ENCODE measurements at places on chromosomes 5 and 9.

- DNase-seq, result no peak
These were observed 859 bp downstream of the RETREG1 start for GRCh38 chr5:16615741-16616535.

DNA sequence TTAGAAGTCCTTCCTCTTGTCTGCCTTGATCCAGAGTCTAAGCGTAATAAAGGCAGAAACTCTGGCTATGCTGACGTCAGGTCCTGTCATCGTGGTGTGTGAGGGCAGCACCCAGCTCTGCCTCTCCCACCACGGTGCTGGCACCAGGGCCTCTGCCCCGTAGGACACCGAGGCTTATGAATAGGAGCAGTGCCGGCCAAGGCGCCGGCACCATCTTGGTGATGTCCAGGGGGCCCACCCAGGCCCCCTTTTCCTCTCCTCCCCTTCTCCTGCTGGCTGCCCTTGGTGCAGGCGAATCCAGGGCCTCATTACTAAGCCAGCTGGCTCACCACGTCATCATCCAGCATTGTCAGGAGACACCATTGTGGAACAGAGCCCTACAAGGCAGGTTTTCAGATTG lies 252.3 kb downstream of the FANCC start:
- no peak for DNase-seq

DNA sequence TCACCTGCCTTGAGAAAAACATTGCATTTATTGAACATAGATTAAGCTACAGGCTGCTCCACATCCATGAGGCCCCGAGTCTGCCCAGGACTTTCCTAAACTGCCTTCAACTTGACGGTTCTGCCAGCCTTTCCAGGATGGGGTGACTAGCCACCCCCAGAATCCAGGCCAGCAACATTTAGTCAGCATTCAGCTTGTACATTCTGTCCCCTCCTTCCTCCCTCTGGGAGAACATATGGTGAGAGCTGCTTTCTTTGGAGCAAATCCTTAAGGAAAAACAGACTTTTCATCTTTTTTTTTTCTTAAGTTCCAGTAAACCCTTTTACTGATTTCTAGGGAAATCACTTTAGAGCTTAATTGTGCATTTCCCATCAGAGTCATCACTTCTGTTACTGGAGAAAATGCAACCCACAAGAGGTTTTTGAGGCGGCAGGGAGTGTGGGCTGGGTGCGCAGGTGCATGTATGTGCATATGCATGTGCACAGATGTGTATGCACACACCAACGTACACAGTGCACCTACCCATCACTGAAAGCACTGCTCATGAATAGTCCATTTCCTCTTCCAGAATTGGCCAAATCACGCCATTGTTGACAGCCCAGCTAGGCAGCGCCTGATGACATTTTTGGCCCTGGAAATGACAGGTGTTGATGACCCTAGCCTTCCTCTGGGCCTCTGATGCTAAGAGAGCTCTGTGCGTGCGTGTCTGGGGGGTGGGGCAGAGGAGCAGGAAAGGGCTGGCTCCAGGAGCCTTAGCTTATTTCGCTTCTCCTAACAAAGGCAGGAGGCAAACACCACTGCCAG lies 145.6 kb downstream of the HSD17B3 start:
- DNase-seq, result no peak

DNA sequence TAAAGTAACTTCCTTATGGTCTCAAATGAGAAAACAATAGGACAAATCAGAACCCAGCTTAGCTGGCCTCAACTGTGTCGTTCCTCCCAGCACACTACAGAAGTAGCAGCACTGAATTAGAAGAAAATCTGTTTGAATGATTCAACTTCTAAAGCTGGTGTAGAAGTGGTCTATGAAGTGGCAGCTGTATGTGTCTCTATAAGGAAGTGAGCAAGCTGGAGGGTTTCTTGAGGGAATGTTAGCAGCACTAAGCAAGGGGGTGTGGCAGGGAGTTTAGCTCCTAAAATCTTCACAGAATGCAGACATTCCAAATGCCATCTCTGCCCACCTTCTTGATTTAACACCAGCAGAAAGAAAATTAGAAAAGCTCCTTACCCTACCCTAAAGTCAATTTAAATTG lies 4.1 kb downstream of the KLF9 start:
- DNase-seq, result peak; percentile 24

- no peak for DNase-seq
These were observed 9.3 kb downstream of the NXNL2 start for GRCh38 chr9:88544245-88544644.

DNA sequence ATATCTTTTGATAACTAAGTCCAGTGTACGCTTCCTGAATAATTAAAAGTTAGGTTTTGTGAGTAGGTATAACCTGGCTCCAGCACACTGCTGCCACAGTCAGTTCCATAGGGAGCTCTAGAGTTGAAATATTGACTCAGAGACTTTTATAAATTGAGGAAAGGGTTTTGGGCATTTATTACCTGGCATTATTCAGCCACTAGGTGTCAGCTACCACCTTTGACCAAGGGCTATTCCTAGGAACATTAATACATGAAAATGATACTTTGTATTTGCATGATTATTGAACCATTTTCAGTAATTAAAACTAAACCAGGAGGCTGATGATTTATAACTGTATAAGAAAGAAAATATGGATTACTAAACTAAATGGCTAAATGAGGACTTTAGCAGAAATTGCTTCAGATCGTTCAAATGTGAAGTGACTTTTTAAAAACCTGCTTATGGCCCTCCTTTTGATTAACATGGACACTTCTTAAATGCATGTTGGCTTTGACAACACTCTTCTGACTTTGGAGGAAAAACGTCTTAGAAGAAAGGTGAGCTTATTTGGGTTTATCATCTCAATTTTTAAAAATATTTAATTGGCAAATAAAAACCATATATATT lies 83.0 kb downstream of the SMC2 start:
- DNase-seq, result peak; percentile 3

GRCh38 chr5:60916646-60917045 lies 28.2 kb downstream of the ERCC8 start:
- DNase-seq, result no peak

- DNase-seq, result no peak
These were observed 106.1 kb downstream of the IRX1 start for GRCh38 chr5:3701694-3702093.

DNA sequence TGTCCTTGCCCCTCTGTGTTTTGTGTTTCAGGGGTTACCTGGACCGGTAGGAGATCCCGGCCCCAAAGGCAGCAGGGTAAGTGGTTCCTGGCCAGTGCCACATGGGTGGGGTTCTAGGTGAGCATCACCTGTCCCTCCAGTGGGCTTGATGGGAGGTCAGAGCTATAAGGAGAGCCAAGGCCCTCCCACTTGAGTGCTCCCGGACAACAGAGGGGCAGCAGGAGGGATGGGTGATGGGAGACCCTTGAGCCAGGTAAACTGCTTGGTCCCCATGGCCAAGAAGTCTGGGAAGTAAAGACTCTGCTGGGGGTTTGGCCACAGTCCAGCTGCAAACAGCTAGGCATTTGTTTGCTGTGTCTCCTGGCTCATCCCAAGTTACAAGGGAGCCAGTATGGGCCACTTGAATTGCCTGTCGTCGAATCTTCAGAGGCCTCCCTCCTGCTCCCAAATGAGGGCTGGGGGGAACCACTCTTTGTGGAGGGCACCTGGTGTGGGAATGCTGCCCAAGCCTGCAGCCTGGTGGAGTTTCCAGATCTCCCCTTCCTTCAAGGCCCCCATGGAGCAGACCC lies 51.0 kb downstream of the COL27A1 start:
- no peak for DNase-seq

- DNase-seq, result no peak
These were observed 276.7 kb upstream of the TMEM161B start for GRCh38 chr5:88545338-88545737.

DNA sequence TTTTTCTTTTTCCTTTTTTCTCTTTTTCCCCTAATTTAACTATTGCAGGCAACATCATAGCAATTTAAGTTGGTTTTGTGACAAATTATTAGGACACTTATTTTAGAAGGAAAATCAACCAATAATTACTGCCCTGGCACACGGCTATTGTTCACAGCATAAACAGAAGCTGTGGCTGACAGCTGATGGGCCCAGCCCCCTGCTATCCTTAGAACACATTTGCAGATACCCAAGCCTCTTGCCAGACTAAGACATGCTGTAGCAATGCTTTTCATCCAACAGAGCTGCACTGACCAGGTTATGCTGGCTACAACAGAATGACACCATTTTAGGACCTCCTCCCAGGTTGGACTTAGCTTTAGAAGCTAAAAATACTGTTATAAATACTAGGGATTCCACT lies 852.7 kb upstream of the DMAC1 start:
- DNase-seq, result no peak

DNA sequence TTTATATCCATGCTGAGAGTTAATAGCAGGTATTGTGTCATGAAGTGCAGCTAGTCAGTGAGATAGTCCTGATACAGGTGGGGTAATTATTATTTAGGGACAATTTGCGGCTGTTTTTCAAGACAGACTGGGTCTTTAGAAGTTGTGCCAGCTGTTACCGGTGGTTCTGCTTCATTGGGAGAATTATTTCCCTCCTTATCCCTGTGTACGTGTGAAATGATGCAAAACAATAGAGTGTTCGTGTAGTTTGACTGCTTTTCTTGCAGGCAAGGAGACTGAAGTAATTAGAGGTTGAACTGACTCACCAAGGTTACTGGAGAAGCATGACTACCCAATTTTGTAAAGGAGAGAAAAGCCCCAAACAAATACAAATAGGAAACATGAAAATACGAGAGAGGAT lies 101.7 kb downstream of the ARRDC3 start:
- peak; percentile 38 for DNase-seq

GRCh38 chr9:130045725-130046450 lies 2.9 kb upstream of the FNBP1 start:
- DNase-seq, result no peak

DNA sequence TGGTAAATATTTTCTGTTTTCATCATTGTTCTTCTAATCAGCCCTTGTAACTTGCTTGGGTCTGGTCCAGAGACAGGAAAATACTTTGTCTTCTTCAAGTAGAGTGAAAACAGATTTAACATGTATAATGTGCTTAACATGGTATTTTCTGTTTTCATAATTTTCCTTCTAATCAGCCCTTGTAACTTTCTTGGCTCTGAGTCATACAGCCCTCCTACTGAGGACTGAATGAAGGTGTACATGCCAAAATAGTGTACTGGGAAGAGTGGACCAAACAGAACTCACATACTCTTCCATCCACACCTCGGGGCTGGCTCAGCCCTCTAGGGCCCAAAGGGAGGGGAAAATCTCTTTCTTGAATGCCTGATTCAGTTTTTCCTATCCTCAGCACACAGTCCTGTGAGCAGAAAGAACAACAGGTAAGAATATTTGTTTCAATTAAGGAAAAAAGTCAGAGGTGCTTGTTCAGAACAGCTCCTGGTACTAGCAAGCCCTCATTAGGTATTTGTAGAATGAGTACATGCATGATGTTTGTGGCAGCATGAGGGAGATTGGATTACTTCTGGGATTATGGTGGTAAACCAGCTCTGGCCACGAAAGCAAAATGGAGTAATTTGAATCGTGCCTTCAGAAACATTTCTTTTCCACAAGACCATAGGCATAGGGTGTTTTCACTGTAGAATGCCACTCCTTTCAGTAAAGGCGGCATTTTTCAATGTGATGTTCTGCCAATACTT lies 24.2 kb upstream of the MACIR start:
- no peak for DNase-seq

DNA sequence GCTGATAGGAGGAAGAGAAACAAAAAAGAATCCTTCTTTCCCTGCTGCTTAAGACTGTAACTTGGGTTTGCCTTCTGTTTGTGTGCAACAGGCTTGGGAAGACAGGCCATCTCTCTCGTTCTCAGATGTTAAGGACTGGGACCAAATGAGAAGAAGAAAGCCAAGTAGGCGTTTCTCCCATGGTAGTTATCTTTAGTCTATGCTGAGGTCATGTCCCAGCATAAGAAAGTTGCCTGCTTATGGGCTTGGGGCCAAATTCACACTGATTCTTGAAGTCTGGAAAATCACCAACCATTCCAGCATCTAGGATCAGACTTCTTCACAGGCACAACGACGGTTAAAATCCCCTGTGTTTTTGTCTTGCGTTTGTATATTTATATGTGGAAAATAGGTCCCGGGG lies 44.2 kb upstream of the PALM2AKAP2 start:
- DNase-seq, result no peak

DNA sequence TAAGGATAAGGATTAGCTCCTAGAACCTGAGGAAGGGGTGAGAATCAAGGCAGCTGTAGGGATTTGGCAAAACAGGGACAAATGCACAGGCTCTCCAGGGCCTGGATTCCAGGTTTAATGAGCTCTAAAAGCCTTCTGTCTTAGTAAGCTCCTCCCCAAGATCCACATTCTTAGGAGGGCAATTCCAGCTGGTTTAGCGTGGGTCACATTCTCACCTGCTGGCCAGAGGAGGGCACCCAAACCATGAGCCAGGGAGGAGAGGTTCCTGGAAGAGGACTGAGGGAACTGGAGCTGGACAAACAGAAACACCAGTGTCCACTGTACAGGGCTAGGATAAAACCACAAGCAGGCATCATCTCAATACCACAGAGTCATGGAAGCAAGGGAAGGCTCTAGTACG lies 480.0 kb downstream of the CCDC171 start:
- no peak for DNase-seq

DNA sequence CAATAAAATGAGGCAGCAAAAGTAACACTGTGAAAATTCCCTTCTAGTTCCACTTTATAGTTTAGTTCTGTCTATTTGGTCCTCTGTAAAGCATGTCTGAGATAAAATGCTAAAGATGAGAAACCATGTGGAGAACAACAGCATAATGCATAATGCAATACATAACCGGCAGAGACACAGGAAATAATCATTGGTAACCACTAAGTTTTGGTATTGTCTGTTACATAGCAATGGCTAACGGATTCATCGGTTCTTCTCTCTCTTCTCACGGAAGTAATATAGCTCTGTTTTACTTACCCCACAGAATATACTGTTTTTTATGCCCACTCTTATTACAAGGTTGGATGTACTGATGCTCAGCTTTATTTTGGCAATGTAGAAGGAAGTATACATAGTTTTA lies 158.9 kb downstream of the FAM174A start:
- no peak for DNase-seq

DNA sequence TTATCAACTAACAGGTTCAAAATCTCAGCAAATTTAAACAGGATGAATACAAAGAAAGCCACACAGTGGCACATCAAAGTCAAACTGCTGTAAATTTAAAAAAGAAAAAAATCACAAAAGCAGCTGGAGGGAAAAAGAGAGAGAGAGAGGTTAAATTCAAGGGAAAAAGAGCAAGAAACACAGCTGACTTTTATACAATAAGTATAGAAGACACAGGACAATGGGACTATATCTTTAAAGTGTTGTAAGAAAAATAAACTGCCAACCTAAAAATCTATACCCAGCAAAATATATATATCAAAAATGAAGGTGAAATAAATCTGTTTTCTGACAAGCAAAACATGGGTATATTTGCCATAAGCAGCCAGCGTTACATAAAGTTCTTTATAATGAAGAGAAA lies 261.5 kb downstream of the TLE1 start:
- DNase-seq, result no peak

- no peak for DNase-seq
These were observed 209.7 kb upstream of the PRR16 start for GRCh38 chr5:120254385-120254784.

DNA sequence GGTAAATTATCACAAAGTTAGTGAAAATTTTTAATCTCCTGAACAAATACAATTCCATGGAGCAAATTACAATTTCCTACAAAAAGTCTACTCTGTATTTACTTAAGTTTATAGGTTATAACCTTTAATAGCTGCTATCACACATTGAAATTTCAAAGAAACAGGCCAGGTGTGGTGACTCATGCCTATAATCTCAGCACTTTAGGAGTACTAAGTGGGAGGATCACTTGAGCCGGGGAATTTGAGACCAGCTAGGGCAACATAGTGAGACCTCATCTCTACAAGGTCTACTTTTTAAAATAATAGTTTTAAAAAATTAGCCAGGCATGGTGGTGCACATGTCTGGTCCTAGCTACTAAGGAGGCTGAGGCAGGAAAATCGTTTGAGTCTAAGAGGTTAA lies 50.3 kb downstream of the HINT1 start:
- no peak for DNase-seq

All from activated CD4-positive, alpha-beta T cell treated with anti-CD3 and anti-CD28 coated beads, Interleukin-2, Interleukin-6, amounts not matched to agents 100 ng/mL and 50 ng/mL, durations not matched to agents 16 hours and 8 hours (primary cell).